ENCODE measurements at places on chromosomes 1 and 21.

DNA sequence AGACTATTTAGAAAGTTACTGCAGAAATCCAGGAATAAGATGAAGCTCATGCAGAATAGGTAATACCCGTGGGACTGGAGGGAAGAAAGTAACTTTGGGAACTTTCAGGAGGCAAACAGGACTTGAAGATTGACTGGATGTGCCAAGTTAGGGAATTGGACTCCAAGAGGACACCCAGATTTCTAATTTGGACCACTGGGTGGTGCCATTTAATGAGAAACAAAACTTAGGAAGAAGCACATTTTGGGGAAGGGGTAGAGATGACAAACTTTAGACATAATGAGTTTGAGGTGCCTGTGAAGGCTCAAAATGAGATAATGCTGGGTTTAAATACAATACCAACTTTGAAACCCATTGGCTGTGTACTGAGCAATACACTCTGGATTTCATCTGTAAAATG lies 3.3 kb upstream of the B4GALT3 start:
- DNase-seq, result no peak

DNA sequence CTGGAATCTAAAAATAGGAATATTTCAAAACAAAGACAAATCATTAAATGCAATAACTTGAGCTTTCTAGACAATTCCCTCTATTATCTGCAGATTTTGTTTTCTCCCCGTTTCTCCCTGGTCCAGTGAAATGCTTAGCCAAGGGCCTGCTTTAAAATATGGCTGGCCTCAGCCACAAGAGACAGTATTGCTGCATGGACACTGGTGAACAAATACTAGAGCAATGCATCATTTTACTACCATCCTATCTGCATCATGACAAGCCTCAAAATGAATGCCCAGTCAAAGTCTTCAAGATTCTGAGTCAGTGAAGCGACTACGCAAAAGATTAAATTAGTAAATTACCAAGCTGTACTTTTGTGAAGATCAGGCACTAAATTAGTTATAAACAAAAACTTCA lies 80.5 kb downstream of the ENAH start:
- peak; percentile 80 for DNase-seq

- DNase-seq, result no peak
Measured at GRCh38 chr21:32921632-32922230, 104.0 kb upstream of the OLIG2 start.

- no peak for DNase-seq
Measured at GRCh38 chr1:48808496-48808895, 31.8 kb upstream of the BEND5 start.

All from HFFc6 (cell line).